Ovary (tissue), 10 donors: ENCODE measurements at places on chromosomes 4 and X. TPM values are rescaled to one million over a fixed set of nuclear protein-coding genes. Genes with fewer than 3 reads are reported as not detected.

The BMP3 gene
- 1.6 TPM for total RNA-seq

The OSTC gene
- total RNA-seq = 67.1 TPM

DNA sequence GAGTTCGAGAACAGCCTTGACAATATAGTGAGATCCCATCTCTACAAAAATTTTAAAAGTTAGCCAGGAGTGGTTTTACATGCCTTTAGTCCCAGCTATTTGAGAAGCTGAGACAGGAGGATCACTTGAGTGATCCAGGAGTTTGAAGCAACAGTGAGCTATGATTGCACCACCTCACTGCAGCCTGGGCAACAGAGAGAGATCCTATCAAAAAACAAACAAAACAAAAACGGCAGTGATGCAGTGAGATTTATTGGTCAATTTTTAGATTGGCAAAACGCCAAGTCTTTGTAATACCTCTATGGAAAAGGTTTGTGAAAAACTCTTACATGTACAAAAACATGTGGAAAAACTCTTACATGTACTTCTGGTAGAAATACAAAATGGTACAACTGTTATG is 91.3 kb downstream of the PTPN13 start:
- no peak for DNase-seq

The MSX1 gene
- 4.2 TPM for total RNA-seq

DNA sequence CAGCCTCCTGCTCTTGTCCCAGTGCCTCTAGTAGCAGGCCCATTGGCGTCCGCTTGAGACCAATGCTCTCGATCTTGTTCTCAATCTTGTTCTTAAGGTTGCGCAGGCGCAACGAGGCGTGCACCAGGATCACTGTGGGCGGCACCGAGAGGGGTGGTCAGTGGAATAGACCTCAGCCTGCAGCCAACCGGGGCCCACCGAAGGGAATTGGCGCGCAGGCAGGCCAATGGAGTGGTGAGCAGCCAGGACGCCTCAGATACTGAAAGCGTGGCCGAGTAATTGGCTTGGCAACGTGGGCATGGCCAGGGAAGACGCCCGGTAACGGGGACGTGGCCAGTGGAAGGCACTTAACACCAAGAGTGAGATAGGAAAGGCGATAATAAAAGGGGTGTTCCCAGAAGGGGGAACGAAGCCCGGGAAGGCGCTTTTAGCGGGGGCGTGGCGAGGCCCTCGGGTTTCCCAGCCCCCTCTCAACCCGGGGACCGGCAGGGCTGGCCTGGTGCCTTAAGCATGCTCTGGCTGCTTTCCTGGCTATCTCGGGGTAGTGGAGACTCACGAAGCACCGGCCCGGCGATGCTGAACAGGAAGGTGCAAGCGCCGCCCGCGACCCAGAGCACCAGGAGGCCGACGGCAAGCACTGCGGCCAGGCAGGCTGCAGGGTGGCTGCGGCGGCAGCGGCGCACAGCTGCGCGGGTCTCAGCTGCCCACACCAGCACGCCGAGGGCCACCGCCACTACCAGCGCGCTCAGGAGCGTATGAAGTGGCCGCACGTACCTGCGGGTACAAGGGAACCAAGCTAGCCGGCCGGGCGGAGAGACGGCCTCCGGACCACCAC is 1.7 kb downstream of the PRAF2 start:
- DNase-seq = peak; percentile 79

DNA sequence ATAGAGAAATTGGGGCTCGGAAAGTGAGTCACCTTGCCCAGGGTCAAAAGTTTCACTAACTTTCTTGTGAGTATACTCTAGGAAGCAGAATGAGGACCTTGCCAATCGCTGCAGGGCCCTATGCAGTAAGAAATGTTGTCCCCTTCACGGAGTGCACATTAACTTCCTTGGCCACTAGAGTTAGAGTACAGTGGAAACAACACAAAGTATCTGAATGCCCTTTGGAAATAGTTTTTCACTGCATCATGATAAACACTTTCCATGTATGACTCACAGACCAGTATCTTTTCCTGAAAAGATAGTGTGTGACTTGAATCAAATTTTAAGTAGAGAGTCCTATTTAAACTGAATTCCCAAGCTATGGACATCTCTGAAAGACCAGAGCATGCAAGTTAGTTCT is 45.5 kb upstream of the STK26 start:
- no peak for DNase-seq

GRCh38 chr4:5003372-5003857 is 15.8 kb downstream of the CYTL1 start:
- no peak for DNase-seq

- no peak for DNase-seq
These were observed 1038.3 kb upstream of the SLIT2 start for GRCh38 chr4:19213388-19213787.

The EPGN gene
- total RNA-seq = not detected

GRCh38 chrX:23664496-23664895 is 2.8 kb upstream of the PRDX4 start:
- no peak for DNase-seq

The INTS6L gene
- 16.4 TPM for total RNA-seq

GRCh38 chrX:10856797-10857196 is 236.4 kb upstream of the MID1 start:
- no peak for DNase-seq

- no peak for DNase-seq
These were observed 14.5 kb upstream of the TXLNG start for GRCh38 chrX:16771483-16772398.

The NDST4 gene
- 0.81 TPM for total RNA-seq
